ENCODE measurements at places on chromosomes 11 and 22.
A peak's percentile ranks its signal among the peaks of the same experiment; 100 is the strongest.

DNA sequence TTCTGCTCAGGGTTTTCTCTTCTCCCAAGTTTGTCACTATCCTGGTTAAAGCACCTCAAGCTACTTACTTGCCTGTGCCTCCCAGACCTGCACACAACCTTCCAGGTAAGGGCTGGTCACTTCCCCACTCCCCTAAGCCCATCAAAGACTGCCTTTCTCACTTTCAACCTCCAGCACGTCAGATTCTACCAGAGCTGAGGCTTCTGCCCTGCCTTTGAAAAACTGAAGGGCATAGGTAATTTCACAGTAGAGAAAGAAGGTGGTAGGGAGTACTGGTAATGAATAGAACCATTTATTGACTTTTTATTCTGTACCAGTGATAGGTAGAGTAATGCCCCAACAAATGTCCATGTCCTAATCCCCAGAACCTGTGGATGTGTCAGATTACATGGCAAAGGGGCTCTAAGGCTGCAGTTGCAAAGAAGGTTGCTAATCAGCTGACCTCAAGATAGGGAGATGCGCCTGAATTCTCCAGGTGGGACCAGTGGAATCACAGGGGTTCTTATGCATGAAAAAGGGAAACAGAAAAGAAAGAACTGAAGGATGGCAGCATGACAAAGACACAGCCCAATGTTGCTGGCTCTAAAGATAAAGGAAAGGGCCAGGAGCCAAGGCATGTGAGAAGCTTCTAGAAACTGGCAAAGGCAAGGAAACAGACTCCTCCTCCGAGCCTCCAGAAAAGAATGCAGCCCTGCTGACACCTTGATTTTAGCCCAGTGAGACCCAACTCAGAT, 89.0 kb downstream of the SLC1A2 start:
- no peak for DNase-seq

GRCh38 chr11:17385492-17385891, 3.0 kb downstream of the KCNJ11 start:
- DNase-seq, result no peak

- peak; percentile 19 for DNase-seq
Observed at GRCh38 chr11:110093407-110094297, 460 bp downstream of the ZC3H12C start.

GRCh38 chr22:49049691-49050090, 778.0 kb downstream of the BRD1 start:
- no peak for DNase-seq

DNA sequence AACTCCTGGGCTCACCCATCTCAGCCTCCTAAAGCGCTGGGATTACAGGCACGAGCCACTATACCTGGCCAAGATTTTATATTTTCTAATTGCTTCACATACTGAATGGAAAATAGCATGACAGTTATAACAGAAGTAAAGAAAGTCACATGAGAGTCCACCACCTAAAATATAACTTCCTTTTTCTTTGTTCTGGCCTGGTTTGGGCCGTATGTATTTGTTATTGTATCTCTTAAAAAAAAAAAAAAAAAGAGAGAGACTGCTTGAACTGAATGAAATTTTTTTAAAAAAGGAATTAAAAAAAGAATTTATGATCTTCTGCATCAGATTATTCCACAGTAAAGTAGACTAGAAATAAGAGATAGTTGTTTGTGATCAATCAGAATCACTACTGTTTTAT, 86.0 kb upstream of the GRIK4 start:
- DNase-seq, result no peak

- no peak for DNase-seq
Observed at GRCh38 chr22:46469711-46470110, 67.7 kb downstream of the CELSR1 start.

- DNase-seq, result no peak
Observed at GRCh38 chr11:112050721-112051120, 23.1 kb downstream of the PIH1D2 start.

DNA sequence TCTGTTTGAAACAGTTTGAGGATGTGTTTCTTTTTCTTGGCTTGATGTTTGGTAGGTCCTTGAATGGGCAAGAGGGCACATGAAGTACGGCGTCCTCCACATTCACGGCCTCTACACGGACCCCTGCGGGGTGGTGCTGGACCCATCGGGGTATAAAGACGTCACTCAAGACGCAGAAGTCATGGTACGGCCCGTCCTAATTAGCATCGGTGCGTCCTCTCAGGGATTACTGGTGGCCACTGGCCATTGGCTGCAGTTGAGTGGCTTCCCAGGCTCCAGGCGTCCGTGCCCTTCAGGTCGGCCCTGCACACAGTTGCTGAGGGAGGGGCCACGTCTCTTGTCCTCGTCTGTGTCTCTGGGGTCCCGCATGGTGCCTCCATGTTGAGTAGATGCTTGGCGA, 20.8 kb downstream of the FAM118A start:
- no peak for DNase-seq

DNA sequence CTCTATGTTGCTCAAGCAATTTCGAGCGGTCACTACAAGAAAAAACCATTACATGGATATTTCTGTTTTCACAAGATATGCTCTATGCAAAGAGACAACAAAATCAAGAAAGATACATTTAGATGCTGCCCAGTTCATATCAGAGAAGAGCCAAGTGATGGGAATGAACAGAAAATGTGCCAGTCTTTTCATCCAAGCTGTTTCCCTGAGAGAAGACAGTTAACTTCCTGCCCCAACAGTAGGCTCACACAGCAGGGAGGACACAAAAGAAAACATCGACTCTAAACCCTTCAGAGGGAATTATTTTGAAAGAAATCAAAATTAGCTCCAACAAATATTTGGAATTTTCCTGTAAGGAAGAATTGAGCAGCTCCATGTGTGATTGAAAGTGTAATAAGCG, 11.6 kb downstream of the JAML start:
- no peak for DNase-seq

DNA sequence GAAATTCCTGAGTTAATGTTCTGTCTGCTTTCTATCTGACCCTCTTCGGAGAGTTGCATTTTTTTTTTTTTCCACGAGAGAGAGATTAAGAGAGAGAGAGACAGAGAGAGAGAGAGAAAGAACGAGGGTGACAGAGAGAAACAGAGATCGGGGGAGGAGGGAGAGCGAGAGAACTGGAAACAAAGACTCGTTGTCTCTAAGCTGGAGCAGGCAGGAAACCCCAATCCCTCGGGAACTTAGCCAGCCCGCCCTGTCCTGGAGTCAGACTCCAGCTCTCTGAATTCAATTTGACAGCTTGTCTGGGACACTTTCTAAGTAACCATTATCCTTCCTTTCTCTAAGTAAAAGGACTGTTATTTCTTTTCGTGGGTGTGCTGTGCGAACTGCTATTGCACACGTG, 76.9 kb downstream of the KCNJ1 start:
- DNase-seq, result no peak

DNA sequence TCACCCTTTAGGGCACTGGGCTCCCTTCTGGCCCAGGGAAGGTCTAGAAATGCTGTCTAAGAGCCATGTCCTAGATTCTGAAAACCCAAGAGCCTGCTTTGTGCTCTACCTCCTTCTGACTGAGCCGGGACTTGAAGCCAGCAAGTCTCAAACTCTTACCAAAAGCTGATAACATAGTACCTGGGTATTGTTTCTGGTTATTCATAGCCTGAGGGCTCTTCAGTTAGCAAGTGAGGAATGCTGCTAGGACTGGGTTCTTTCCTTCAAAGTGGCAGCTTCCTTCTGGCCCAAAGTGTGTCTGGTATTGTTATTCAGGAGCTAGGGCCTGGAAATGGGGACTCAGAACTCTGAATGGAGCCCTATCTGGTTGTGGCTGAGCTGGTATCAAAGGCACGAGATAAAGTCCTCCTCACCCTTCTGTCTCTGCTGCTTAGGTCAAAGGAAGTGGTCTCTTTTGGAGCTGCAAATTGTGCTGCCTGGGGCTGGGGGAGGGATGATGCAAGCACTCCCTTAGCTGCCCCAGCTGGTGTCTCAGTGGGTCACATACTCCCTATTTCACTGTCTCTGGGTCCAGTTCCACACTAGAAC, 696.0 kb upstream of the CCDC179 start:
- DNase-seq, result no peak

DNA sequence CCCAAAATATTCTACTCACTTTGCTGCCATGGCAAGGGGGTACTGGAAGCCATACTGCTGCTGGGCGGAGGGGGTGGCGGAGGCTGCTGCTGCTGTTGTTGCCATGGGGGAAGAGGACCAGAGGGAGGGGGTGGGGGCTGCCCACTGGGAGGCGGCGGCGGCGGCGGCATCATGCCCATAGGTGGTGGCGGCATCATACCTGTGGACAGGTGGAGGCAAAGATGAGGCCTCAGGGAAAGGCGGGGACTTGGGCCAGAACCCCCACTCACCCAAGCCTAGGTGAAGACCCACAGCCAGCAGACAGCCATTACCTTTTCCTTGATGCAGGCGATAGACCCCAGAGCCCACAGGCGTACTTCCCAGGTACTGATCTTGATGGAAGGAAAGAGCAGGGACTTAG, 7.1 kb upstream of the PYGM start:
- no peak for DNase-seq

DNA sequence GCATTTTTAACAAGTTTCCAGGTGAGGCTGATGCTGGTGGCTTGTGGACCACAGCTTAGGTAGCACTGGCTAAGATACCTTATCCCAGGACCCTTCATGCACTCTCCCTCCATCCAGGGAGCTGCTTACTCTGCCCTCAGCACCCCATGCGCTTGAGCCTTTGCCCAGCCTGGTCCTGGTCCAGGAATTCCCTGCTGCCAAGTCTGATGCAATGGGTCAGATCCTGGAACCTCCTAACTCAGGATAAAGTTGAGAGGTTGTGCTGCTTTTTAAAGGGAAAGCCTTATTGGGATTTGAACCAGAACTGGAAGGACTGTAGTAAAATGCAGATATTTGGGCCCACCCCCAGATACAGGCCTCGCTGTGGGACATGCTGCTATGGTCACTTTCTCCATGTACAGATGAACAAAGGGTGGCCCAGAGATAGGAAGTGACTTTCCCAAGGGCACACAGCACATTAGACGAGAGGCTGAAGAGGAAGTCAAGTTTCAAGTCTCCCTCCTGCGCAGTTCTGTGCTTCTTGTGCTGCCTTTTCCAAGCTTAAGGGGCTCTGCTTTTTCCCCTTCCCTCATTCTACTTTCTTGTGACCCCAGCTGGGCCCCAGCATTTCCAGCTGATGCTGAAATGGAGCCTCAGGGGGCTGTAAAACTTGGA, 824 bp upstream of the LGALS12 start:
- DNase-seq, result no peak

All from stimulated activated CD4-positive, alpha-beta T cell treated with anti-CD3 and anti-CD28 coated beads, Interleukin-2, amount 100 ng/mL, for 24 hours (primary cell).